ENCODE measurements at places on chromosomes 11 and 22. TPM values are rescaled to one million over a fixed set of nuclear protein-coding genes. Genes with fewer than 3 reads are reported as not detected.

Gene OR51A2
- not detected for total RNA-seq

Gene MS4A6E
- not detected for total RNA-seq

Gene MS4A6A
- total RNA-seq = not detected

Gene RAG1
- total RNA-seq = 0.26 TPM

Gene C11orf87
- total RNA-seq = not detected

Gene MEI1
- total RNA-seq = 56.0 TPM

Gene USP2
- 0.40 TPM for total RNA-seq

Gene SCARF2
- 1.9 TPM for total RNA-seq

Gene CEND1
- total RNA-seq = 0.58 TPM

Gene SYT7
- total RNA-seq = not detected

Gene KRTAP5-9
- not detected for total RNA-seq

Gene DEFB131B
- not detected for total RNA-seq

Gene OOSP4B
- total RNA-seq = not detected

Gene RAB1B
- total RNA-seq = 124 TPM

Gene DAGLA
- total RNA-seq = 0.36 TPM

Gene VPREB1
- total RNA-seq = not detected

Gene BDNF
- total RNA-seq = not detected

Gene SLC22A24
- not detected for total RNA-seq

Gene C11orf42
- not detected for total RNA-seq

Gene CSNK2A3
- total RNA-seq = 1.2 TPM

Gene DDTL
- total RNA-seq = 2.9 TPM

Gene VSIG2
- total RNA-seq = 0.94 TPM

Gene OR51B5
- not detected for total RNA-seq

Gene TH
- total RNA-seq = not detected

Gene CLTCL1
- total RNA-seq = 0.68 TPM

Gene NLRP14
- not detected for total RNA-seq

Gene LARGE2
- total RNA-seq = 0.51 TPM

Gene DDI1
- not detected for total RNA-seq

Gene RIC3
- 9.1 TPM for total RNA-seq

Gene TTC12
- 11.8 TPM for total RNA-seq

Gene BACE1
- 0.72 TPM for total RNA-seq

Gene SERPIND1
- not detected for total RNA-seq

Gene TMEM25
- total RNA-seq = 11.3 TPM

Gene GAS2
- total RNA-seq = 2.2 TPM

Gene CLDN5
- 4.8 TPM for total RNA-seq

Gene OR8G5
- total RNA-seq = not detected

Gene SPCS2
- total RNA-seq = 170 TPM

Gene LIMK2
- total RNA-seq = 44.7 TPM

Gene H19
- not detected for total RNA-seq

Gene GAL3ST1
- not detected for total RNA-seq

Gene GRAP2
- total RNA-seq = 120 TPM

Data from activated naive CD4-positive, alpha-beta T cell treated with anti-CD3 and anti-CD28 coated beads, Interleukin-2, amount 10 ng/mL, durations not matched to agents 5 hours and 36 hours (primary cell).